Gastrocnemius medialis (tissue), 4 donors: ENCODE measurements at places on chromosomes 7 and 10.
A peak's percentile ranks its signal among the peaks of the same experiment; 100 is the strongest.

GRCh38 chr10:93516006-93516380 lies 19.6 kb downstream of the CEP55 start:
- no peaks in the 10 kb centered on the region for H3K36me3 ChIP-seq
- H3K27ac ChIP-seq: no peak overlapping the region
- peaks cover 31% of the 10 kb centered on the region for H3K4me1 ChIP-seq
- no peaks in the 10 kb centered on the region for H3K27me3 ChIP-seq
- DNase-seq: no peak

GRCh38 chr7:80463272-80463920 lies 48.5 kb downstream of the GNAT3 start:
- peaks cover 13% of the 10 kb centered on the region for H3K4me1 ChIP-seq
- H3K4me3 ChIP-seq: no peak overlapping the region
- no peaks in the 10 kb centered on the region for H3K27me3 ChIP-seq
- no peak for DNase-seq
- no peaks in the 10 kb centered on the region for H3K36me3 ChIP-seq

GRCh38 chr10:66886848-66887247 lies 39.0 kb upstream of the LRRTM3 start:
- no peak overlapping the region for H3K4me3 ChIP-seq
- no peaks in the 10 kb centered on the region for H3K36me3 ChIP-seq
- no peak for DNase-seq
- H3K4me1 ChIP-seq: no peaks in the 10 kb centered on the region
- no peaks in the 10 kb centered on the region for H3K27me3 ChIP-seq

DNA sequence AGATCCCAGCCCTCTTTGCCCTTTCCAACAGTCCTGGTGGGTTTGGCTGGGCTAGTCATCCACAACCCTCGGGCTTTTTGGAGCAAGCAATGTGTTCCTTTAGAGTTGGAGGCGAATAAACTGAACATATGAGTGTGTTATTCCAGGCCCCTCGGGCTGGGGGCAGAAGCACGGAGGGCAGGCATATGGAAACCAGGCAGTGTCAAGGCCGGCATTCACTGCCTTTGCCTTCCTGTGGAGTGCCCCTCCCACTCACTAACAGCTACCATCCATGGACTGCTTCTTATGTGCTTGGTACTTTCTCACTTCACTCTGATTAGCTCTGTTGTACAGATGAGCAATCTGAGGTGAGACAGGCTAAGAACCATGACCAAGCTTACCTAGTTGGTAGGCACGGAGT lies 53.9 kb upstream of the EFCAB10 start:
- H3K27me3 ChIP-seq: no peaks in the 10 kb centered on the region
- no peak for DNase-seq
- no peak overlapping the region for H3K4me3 ChIP-seq
- H3K4me1 ChIP-seq: no peaks in the 10 kb centered on the region
- no peak overlapping the region for H3K27ac ChIP-seq

- no peaks in the 10 kb centered on the region for H3K4me1 ChIP-seq
- no peaks in the 10 kb centered on the region for H3K27me3 ChIP-seq
- H3K4me3 ChIP-seq: no peak overlapping the region
- H3K27ac ChIP-seq: no peak overlapping the region
Observed at GRCh38 chr7:144398911-144399310, 4.6 kb downstream of the NOBOX start.

DNA sequence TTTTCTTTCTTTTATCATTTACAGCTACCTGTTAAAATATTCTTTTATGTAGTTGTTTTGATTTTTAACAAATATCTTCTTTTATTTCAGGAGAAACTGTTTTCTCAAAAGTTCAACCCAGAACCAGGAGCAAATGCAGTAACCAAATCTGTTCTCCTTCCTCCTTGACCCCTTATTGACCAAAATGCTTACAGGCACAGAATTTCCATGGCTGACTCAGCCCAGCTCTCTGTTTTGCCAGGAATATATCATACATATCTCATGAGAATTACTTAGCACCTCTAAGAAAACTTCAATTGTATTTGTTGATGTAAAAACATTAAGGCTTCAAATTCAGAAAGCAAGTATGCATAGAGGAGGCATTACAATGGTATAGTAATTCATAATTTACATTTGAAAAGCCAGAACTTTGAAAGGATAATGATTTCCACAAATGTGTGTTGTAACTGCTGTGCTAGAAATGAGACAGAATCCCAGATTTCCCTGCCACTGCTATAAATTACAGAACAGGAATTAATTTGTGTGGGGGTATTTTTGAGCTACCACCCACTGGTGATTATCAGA lies 2.2 kb downstream of the GSAP start:
- H3K27ac ChIP-seq: no peak overlapping the region
- H3K27me3 ChIP-seq: no peaks in the 10 kb centered on the region
- H3K4me3 ChIP-seq: no peak overlapping the region

GRCh38 chr7:117399820-117400422 lies 27.4 kb downstream of the ASZ1 start:
- no peak overlapping the region for H3K27ac ChIP-seq
- H3K36me3 ChIP-seq: no peaks in the 10 kb centered on the region
- no peak for DNase-seq

GRCh38 chr7:50486512-50486911 lies 36.4 kb upstream of the FIGNL1 start:
- H3K4me3 ChIP-seq: no peak overlapping the region
- peaks cover 11% of the 10 kb centered on the region for H3K4me1 ChIP-seq
- H3K27me3 ChIP-seq: no peaks in the 10 kb centered on the region
- no peak overlapping the region for H3K27ac ChIP-seq

- H3K27ac ChIP-seq: peak within 1 kb of the TSS; percentile 73
- peak within 1 kb of the TSS; percentile 78 for H3K4me3 ChIP-seq
- no peaks in the 10 kb centered on the region for H3K36me3 ChIP-seq
- no peaks in the 10 kb centered on the region for H3K27me3 ChIP-seq
Observed at GRCh38 chr7:140672382-140673062, at the start of gene ADCK2. TSS of gene ADCK2 (plus strand) at chr7:140672945. CDS start at chr7:140673331, 386 bp downstream.

DNA sequence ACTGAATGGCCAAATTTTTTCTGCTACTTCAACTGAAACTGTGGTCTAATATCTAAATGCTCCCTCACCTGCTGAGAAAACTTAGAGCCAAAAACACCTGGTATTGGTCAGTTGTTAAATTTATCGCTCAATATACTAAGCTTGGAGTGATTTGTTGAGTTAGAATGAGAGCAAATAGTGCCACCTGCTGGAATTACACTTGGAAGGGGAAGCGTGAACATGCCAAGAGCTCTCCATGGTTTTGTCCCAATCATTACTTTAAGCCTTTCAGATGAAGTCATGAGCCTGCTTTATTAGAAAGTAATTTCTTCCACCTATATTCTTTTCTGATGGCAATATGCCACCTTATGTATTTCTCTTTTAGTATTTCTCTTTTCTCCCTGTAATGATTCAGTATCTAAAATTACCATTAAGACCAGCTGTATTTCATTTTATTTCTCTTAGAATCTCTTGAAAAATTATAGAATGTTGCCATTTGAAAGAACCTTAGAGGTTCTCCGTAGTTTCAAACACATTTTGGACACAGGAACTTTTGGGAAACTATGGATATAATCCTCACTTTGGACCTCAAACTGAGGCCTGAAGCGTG lies 447.8 kb upstream of the C7orf33 start:
- H3K36me3 ChIP-seq: no peaks in the 10 kb centered on the region
- H3K4me1 ChIP-seq: no peaks in the 10 kb centered on the region
- H3K4me3 ChIP-seq: no peak overlapping the region
- no peaks in the 10 kb centered on the region for H3K27me3 ChIP-seq

DNA sequence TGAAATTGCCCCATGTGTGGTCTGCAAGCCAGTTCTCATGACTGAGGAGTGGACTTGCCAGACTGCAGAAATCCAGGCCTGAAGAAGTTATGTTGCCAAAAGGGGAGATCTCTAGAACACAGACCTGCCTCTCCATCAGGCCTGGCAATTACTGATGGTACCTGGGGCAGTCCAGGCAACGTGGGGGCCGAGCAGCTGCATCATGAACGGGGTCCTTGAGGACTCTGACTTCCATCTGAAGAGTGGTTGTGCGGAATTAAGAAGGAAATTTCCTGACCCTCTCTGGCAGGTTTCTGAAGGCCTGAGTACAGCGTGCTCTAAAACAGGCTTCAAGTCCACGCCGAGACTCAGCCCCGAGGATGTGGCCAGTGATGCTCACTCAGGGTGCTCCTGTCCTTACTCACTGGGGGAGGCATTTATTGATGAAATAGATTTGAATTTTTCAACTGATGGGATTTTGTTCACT lies 30.4 kb downstream of the RAMP3 start:
- no peak overlapping the region for H3K27ac ChIP-seq
- H3K27me3 ChIP-seq: no peaks in the 10 kb centered on the region
- H3K4me1 ChIP-seq: no peaks in the 10 kb centered on the region
- no peaks in the 10 kb centered on the region for H3K36me3 ChIP-seq
- DNase-seq: no peak

GRCh38 chr10:70561070-70561469 lies 41.5 kb downstream of the PRF1 start:
- DNase-seq: no peak
- H3K27ac ChIP-seq: no peak overlapping the region
- no peaks in the 10 kb centered on the region for H3K36me3 ChIP-seq
- no peak overlapping the region for H3K4me3 ChIP-seq

DNA sequence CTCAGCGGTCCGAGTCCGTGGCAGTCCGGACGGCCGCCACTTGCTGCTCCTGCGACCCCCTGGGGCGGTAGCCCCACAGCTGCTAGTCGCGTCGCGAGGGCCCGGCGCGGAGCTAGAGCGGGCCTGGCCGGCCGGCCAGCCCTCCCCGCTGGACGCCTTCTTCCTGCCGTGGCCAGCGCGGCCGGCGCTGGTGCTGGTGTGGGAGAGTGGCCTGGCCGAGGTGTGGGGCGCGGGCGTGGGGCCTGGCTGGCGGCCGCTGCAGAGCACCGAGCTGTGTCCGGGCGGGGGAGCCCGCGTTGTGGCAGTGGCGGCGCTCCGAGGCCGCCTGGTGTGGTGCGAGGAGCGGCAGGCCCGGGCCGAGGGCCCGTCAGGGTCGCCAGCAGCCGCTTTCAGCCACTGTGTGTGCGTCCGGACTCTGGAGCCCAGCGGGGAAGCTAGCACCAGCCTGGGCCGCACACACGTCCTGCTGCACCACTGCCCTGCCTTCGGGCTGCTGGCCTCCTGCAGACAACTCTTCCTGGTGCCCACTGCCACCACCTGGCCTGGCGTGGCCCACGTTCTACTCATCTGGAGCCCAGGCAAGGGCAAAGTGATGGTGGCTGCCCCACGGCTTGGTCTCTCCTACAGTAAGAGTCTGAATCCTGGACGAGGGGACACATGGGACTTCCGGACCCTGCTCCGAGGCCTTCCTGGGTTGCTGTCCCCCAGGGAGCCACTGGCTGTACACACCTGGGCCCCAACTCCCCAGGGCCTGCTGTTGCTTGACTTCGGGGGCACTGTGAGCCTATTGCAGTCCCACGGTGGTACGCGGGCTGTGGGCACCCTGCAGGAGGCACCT lies 631 bp downstream of the HPS6 start:
- H3K27me3 ChIP-seq: no peaks in the 10 kb centered on the region
- no peak for DNase-seq

DNA sequence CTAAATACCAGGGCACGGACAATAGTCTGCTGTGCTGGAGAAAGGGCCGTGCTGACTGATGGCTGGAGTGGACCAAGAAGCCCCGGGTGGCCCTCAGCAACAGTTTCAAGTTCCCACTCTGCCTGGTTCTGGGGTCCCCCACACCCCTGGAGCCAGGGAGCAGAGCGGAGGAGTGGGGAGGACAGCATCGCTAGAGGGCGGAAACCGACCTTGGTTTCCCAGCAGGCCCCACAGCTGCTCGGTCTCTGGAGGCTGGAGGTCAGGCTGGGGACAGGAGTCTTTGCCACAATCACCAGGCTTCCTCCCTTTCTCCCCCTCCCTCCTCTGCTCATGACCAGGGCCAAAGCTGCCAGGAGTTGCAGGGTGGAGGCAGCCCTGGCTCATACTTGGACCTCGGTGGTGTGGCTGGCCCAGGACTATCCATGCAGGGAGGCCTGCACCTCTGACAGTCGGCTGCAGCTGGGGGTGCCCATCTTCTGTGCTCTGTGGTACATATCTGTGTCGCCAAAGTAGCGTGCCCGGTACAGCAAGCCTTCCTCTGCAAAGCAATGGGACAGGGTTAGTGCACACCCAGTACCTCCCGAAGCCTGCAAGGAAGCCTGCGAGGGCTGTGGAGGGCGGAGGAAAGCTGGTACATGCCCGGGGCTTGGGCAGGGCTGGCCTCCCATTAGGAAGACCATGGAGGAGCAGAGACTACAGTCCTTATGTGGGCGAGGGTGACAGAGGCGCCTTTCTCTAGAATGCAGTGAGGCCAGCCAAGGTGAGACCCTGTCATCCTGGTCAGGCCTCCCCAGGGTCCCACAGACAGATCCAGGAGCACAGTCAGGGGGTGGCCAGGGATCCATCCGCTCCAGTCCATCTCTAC lies 19.1 kb downstream of the DNAJB12 start:
- peak overlapping the region; percentile 20 for H3K4me3 ChIP-seq
- peaks cover 49% of the 10 kb centered on the region for H3K4me1 ChIP-seq
- H3K27ac ChIP-seq: peak overlapping the region; percentile 95

- DNase-seq: no peak
- H3K36me3 ChIP-seq: no peaks in the 10 kb centered on the region
- H3K4me1 ChIP-seq: no peaks in the 10 kb centered on the region
- no peak overlapping the region for H3K27ac ChIP-seq
- no peak overlapping the region for H3K4me3 ChIP-seq
Observed at GRCh38 chr10:109866168-109866994, 56.9 kb downstream of the XPNPEP1 start.

DNA sequence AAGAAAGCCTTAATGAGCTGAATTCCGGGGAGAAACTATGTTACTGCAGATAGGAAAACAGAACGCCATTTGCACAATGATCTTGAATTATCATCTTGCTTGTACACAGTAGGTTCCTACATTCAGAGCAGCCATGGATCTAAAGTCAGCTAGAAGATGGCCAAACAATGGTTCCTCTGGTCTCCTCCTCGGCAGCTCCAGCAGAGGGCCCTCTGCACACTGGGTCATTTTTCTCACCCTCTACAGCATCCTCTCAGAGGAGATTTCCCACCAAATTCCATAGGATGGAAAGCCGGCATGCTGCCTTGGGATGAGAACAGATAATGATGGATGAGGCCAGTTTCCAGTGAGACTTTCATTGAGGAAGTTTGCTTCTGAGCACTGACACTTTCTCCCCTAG lies 308.5 kb upstream of the NFE2L3 start:
- peaks cover 79% of the 10 kb centered on the region for H3K4me1 ChIP-seq
- H3K4me3 ChIP-seq: no peak overlapping the region
- no peak for DNase-seq
- H3K36me3 ChIP-seq: no peaks in the 10 kb centered on the region

GRCh38 chr10:61486738-61487396 lies 33.7 kb upstream of the TMEM26 start:
- no peak for DNase-seq
- H3K36me3 ChIP-seq: no peaks in the 10 kb centered on the region
- H3K27me3 ChIP-seq: no peaks in the 10 kb centered on the region
- H3K4me3 ChIP-seq: no peak overlapping the region
- H3K4me1 ChIP-seq: no peaks in the 10 kb centered on the region

GRCh38 chr10:135132-135600 lies at the start of gene ZMYND11:
TSS of gene ZMYND11 (plus strand) at chr10:135455. CDS start at chr10:180013, 44,558 bp downstream.
- no peaks in the 10 kb centered on the region for H3K36me3 ChIP-seq
- peak within 1 kb of the TSS; percentile 86 for H3K27ac ChIP-seq
- H3K4me3 ChIP-seq: peak within 1 kb of the TSS; percentile 72
- peaks cover 54% of the 10 kb centered on the region for H3K4me1 ChIP-seq
- no peaks in the 10 kb centered on the region for H3K27me3 ChIP-seq
